Activated T-helper 2 cell treated with anti-CD3 and anti-CD28 coated beads, Interferon-gamma antibody, Interleukin-2, Interleukin-4, amounts not matched to agents 10 μg/mL and 5 μg/mL and 100 μg/mL, durations not matched to agents 14 hours and 24 hours and 36 hours (primary cell): ENCODE measurements at places on chromosomes 7 and 10. TPM values are rescaled to one million over a fixed set of nuclear protein-coding genes. Genes with fewer than 3 reads are reported as not detected.

ARHGEF35 gene
- 3.6 and 4.1 TPM in 2 replicates for total RNA-seq

CNNM1 gene
- total RNA-seq = 0.21 and 0.28 TPM in 2 replicates

JCAD gene
- 3.4 and 3.7 TPM in 2 replicates for total RNA-seq

ZNF735 gene
- total RNA-seq = not detected in 2 replicates

FRAT1 gene
- total RNA-seq = 2.9 and 3.4 TPM in 2 replicates

ZNF107 gene
- 12.8 and 13.1 TPM in 2 replicates for total RNA-seq

ACSM6 gene
- total RNA-seq = not detected in 2 replicates

CLDN4 gene
- not detected in 2 replicates for total RNA-seq

C10orf105 gene
- 0.11 and 0.18 TPM in 2 replicates for total RNA-seq

VAX1 gene
- total RNA-seq = not detected in 2 replicates

TET1 gene
- total RNA-seq = 1.5 and 1.6 TPM in 2 replicates

UPK3B gene
- total RNA-seq = 1.0 and 1.2 TPM in 2 replicates

USP6NL gene
- 0.39 and 0.50 TPM in 2 replicates for total RNA-seq

FAM13C gene
- not detected in 2 replicates for total RNA-seq

ZCWPW1 gene
- total RNA-seq = 1.1 and 3.5 TPM in 2 replicates

UCN3 gene
- not detected in 2 replicates for total RNA-seq

BTBD16 gene
- not detected in 2 replicates for total RNA-seq

RAMP3 gene
- 0.14 TPM in 2 replicates for total RNA-seq

CALCR gene
- total RNA-seq = not detected in 2 replicates

CYP3A7 gene
- not detected in 2 replicates for total RNA-seq

KCNIP2 gene
- 3.2 TPM in 2 replicates for total RNA-seq

ING3 gene
- total RNA-seq = 22.6 and 22.9 TPM in 2 replicates

OR13A1 gene
- total RNA-seq = not detected in 2 replicates

TAS2R39 gene
- not detected in 2 replicates for total RNA-seq

PRPF18 gene
- total RNA-seq = 20.6 and 22.9 TPM in 2 replicates

TMEM273 gene
- total RNA-seq = 53.2 and 58.4 TPM in 2 replicates

CPN1 gene
- not detected in 2 replicates for total RNA-seq

CALY gene
- total RNA-seq = not detected in 2 replicates

TMEM176A gene
- not detected in 2 replicates for total RNA-seq

AGAP9 gene
- total RNA-seq = 32.1 and 33.9 TPM in 2 replicates

ADCY1 gene
- total RNA-seq = 8.9 and 9.4 TPM in 2 replicates

FFAR4 gene
- not detected in 2 replicates for total RNA-seq

PDK4 gene
- total RNA-seq = not detected in 2 replicates

CREB3L2 gene
- 58.6 and 65.6 TPM in 2 replicates for total RNA-seq

ZNF438 gene
- 5.8 and 6.1 TPM in 2 replicates for total RNA-seq

ITGA8 gene
- total RNA-seq = not detected in 2 replicates

VSTM4 gene
- total RNA-seq = 0.53 and 0.57 TPM in 2 replicates

SH2D4B gene
- 0.05 TPM in 1 of 2 replicates, not detected in the other for total RNA-seq

SH2B2 gene
- total RNA-seq = 1.8 and 1.9 TPM in 2 replicates

MAT1A gene
- not detected in 2 replicates for total RNA-seq

GRM3 gene
- total RNA-seq = not detected in 2 replicates

ENTPD7 gene
- 7.5 and 8.2 TPM in 2 replicates for total RNA-seq

NXPH1 gene
- total RNA-seq = not detected in 2 replicates

YAE1 gene
- 11.9 TPM in 2 replicates for total RNA-seq

LMBR1 gene
- 60.5 and 61.7 TPM in 2 replicates for total RNA-seq

SNX13 gene
- 21.2 and 21.9 TPM in 2 replicates for total RNA-seq

PON1 gene
- not detected in 2 replicates for total RNA-seq

CTTNBP2 gene
- not detected in 2 replicates for total RNA-seq

ELFN1 gene
- not detected in 2 replicates for total RNA-seq

TFEC gene
- not detected in 2 replicates for total RNA-seq

EPC1 gene
- total RNA-seq = 35.3 and 35.4 TPM in 2 replicates

NKX2-3 gene
- total RNA-seq = not detected in 2 replicates

CCDC3 gene
- total RNA-seq = 0.09 and 0.11 TPM in 2 replicates

PDE6C gene
- total RNA-seq = not detected in 2 replicates

CAMK2B gene
- 1.9 and 2.1 TPM in 2 replicates for total RNA-seq

POMZP3 gene
- 8.2 and 9.0 TPM in 2 replicates for total RNA-seq

CYP2C9 gene
- not detected in 2 replicates for total RNA-seq
